ENCODE measurements at places on chromosomes 7 and 10.

GRCh38 chr10:79443338-79444198 is 1.9 kb downstream of the ZCCHC24 start:
- no peak for DNase-seq

DNA sequence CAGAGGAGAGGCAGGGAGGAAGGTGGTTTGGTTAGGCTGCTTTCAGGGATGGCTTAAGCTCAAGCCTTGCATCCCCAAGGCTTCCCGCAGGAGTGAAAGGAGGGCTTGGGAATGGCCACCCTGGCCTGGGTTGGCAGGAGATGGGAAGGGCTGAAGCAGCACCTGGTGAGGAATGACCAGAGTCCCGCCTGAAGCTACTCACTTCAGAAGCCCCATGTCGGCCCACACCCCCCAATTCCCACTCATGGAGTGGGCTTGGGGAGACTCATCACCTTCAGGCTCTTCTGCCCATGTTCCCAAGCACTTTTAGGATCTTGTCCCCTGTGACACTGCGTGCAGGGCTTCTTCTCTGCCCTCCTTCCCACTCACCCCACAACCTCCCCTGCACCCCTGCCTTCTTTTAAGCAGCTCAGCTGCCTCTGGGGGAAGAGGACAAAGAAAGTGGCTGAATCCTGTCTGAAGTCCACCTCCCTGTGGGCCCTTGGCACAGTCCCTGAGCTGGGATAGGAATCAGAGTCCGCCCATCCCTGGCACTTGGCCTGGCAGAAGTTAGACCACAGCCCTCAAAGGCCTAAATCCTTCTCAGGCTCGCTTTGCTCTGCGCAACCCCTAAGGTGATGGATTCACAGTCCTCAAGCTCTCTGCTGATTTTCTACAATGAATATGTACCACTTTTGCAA is 16.5 kb downstream of the RGR start:
- no peak for DNase-seq

GRCh38 chr10:3226960-3227744 is 54.6 kb upstream of the PITRM1 start:
- peak; percentile 97 for DNase-seq

GRCh38 chr10:130656187-130656575 is 520.0 kb downstream of the GLRX3 start:
- DNase-seq = no peak

DNA sequence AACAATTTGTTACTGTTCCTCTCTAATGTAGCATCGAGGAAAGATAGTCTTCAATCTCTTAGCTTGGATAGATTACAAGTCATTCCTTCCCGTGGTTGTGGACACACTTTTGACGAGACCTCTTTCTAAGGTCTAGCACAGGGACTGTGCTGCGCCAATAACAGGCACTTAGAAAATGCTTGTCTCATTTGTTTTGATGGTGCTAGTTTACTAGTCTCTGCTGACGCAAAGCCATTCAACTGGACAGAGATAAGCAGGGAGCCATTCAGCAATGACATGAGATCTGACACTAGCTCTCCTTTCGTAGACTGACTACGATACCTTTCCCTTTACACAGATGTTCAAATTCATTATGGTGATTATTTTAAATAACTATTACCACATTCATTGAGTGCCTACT is 6.4 kb upstream of the JAZF1 start:
- DNase-seq = no peak

DNA sequence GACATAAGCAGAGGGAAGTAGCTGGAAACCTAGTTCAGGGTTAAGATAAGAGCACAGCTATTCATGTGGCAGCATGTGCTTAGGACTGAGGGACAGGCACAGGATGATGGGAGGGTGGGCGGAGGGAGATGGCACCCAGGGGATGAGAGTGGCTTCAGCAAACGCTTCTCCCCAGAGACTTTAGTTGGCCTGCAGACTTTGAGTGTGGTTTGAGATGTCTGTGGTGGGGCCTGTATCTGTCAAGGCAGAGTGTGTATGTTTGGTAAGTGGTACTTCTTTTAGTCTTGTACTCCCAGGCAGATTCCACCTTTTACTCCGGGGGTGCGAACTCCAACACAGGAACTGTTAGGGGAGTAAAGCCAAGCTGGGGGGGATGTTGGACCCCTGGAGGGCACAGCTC is 88.9 kb downstream of the WDFY4 start:
- no peak for DNase-seq

GRCh38 chr7:149569025-149569725 is 71.6 kb upstream of the ZNF746 start:
- peak; percentile 88 for DNase-seq

DNA sequence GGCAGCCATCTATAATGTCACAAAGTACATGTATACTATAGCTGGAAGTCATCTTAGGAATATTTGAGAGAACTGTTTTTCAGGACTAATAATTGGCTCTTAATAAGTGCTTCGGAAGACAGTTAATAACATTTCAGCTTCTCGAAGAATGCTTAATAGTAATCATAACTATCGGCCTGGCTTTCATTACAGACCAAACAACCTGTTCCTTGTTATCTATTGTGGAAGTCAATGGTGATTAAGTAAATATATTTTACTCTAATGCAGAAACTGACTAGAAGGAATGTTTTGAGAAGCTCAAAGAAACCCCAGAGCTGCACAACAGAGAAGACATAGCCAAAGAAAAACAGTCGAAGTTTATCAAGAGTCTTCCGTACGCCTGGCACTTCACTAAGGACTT is 106.8 kb upstream of the FAM133B start:
- DNase-seq = no peak

GRCh38 chr7:71237945-71238344 is 106.0 kb downstream of the GALNT17 start:
- no peak for DNase-seq

GRCh38 chr10:116437076-116437692 is 9.5 kb downstream of the PNLIPRP3 start:
- DNase-seq = no peak

DNA sequence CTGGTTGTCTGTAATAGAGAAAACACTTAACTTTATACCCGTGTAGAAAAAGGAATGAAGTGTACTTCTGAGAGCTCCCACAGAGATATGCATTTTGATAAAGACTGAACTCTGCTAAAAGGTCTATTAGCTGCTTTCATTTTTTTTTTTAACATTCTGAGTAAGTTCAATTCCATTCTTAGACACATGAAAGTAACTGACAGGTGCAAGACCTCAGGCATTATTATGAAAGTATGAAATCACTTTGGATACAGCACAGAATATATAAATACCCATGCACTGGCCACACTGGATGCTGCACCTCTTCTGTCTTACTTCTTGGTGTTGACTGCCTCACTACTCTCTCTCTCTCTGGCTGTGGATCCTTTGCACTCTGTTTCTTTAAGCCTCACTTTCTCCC is 46.2 kb downstream of the VWDE start:
- DNase-seq = no peak

- no peak for DNase-seq
Observed at GRCh38 chr7:132406039-132406438, 170.2 kb downstream of the PLXNA4 start.

DNA sequence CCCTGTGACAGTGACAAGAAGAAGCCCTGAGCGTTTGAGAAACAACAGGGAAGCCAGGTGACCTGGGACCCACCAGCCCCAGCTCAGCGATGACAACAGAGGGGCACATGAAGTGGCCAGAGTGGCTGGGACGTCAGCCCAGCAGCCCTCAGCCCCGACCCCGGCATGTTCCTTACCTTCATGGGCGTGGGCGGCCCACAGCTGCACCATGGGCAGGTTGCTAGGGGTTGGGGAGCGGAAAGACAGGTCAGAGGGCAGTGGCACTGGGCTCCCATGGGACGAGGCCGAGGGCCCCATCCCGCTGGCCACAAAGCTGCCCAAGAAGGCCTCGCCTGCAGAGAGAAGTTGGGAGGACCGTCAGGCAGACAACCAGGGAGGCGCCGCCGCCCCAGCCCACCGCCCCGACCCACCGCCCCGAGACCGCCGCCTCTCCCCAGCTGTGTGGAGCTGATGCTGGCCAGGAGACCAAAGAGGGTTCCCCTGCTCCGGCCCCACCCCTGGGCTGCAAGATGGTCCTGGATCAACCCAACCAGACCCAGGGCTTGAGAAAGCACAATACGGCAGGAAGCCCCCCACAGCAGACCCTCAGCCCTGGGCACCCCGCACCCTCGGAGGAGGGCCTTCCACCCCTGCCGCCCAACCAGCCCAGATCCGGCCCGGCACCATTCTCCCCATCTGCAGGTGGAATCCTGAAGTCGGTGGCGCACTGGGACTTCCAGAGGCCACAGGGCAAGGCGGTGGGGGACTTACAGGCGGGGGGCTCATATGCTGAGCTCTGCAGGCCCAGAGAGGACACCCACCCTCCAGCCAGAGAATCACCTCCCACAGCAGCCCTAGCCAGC is 29.1 kb downstream of the TNRC18 start:
- no peak for DNase-seq

DNA sequence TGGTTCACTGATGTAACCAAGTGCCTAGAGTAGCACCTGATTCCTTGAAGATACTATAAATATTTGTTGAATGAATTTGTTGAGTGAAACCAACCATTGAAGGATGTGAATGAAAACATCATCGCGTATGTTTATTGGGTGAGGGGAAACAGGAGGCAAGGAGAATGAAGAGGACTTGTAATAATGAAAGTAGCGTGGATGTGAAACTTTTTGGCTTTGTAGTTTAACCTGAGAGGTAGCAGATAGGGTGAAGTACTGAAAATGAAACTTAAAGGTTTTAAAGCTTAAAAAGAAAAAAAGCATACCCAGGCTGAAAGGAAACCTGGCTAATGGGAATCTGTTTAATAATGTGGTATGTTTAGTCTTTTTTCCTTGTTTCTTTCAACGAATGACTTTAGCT is 5.2 kb downstream of the CCNY start:
- no peak for DNase-seq

DNA sequence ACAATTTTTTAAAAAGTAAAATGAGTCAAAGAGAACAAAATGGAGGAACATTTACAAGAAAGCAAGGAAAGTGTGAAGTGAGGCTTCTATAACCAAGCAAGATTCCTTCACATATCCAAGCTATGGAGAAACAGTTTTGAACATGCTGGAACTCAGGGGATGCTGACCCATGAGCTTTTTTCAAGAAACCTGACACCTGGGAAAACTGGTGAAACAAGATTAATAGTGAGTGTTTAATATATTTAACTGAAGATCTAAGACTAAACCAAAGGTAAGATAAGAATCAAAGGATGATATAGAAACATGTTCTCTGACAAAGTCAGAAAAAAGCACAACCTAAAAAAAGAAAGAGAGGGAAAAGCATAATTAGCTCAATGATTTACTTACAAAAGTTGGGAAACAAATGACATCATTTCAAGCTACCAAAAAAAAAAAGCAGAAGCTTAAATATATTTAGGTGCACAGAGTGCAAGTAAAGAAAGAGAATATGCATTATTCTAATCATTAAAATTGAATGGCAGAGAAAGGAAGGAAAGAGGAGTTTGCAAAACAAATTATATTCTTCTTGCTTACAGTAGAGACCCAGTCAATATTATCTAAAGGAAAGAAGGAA is 24.9 kb downstream of the C7orf25 start:
- no peak for DNase-seq

DNA sequence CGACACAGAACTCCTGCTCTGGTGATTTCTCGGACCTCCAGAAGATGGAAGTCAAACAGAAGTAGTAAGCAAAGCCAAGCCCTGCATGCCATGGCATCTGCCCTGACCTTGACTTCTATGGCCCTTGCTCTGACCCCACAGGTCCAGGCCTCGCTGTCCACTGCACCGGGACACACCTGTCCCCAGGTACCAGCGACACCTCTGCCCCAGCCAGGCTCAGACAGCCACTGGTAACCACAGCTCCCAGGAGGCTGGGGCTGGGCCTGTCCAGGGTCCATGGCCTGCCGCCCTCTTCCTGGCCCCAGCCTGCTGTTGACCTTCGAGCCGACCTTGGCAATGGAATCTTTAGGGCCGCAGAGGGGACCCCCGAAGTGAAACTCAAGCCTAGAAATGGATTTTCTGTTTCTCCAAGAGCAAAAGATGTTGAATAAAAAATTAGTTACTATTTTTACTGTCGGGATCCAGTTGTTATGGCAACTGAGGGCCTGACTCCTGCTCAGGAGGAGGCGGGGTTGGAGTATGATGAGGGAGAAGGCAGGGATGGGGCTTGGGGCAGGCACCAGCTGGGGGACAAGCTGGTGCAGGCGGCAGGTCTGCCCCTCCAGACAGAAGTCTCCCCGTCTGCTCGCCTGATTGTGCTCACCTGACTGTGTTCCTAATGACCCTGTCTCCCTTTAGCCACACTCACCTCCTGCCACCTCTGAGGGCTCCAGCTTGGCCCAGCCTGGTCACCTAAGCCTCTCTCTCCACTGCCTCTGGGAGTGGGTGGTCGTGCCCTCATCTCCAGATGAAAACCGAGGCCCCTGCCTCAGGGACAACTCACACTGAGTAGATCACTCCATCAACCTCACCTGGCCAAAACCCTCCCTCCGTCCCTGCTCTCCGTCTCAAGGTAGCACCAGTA is 4.1 kb upstream of the MMD2 start:
- DNase-seq = no peak

DNA sequence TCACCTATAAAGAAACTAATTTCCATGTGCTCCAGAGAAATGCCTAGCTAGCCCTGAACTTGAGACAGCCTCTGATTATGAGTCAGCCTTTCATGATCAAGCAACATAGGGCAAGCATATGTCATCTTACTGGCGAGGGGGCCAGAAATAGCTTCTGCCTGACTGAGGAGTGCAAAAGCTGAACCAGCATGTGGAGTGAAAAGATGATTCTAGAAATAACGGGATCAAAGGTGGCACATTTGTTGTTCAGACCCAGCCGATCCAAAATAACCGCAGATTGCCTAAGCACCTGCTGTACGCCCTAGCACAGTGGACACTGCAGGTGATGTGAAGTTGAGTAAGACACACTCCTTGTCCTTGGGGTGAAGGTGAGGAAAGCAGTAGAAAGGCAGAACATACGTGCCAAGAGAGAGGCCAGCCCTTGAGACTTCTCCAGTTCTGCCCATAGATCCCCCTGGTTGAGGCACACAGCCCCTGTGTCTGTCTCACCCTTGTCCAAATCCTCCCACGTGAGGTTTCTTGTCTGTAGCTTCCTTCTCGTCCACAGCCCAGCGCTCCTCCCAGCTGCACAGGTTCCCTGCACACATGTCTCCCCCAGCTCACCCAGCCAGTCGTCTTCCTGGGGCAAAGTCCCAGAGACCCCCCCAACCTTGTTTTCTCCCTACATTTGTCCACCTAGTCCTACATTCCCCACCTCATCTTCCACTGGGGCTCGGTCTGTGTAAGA is 2.8 kb upstream of the BCL7B start:
- DNase-seq = peak; percentile 84

All from kidney tubule cell (primary cell).